ENCODE measurements at places on chromosomes 11 and 22.

DNA sequence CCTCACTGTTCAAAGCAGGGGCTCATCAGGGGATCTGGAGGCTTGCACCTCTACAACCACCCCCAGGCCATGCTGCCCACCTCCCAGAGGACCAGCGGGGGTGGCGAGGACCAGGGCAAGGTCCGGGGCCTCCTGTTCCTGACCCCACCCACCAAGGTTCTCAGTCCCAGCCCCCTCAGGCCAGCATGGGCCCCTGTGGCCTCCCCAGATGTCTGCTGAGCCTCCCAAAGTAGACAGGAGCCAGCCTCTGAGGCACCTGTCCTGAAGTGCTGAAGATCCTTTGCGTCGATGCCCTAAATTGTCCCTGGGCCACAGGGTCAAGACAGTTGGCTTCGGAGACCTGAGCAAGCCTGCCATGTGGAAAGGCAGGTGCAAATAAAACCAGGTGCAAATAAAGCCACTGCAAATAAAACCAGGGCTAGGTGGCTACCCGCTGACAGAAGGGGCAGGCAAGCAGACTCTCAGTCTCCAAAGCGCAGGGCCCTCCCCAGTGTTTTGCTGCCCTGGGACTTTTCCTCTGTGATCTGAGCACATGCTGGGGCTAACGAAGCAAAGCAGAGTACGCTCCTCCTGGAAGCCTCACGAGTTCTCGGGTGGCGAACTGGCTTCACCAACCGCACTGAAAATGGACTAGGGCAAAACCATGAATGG lies 22.4 kb upstream of the ARFGAP3 start:
- DNase-seq: no peak

- no peak for DNase-seq
Measured at GRCh38 chr22:32475468-32476010, 928 bp downstream of the FBXO7 start.

- DNase-seq: no peak
Measured at GRCh38 chr22:26339755-26340154, 89.3 kb upstream of the ASPHD2 start.

DNA sequence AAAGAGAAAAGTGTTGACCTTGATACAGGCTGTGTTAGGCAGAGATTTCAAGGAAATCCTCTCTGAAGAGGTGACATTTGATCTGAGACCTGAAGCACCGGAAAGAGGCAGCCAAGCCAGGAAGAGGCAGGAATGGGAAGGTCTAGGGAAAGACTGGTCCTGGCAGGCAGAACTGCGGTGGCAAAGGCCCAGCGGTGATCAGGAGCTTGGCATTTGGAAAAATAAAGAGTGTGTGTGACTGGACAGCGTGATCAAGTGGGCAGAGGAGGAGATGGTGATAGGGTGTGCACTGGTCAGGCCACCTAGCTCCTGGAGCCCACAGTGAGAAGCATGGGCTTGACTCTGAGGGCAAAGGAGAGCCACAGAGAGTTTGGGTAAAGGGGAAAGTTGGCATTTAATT lies 27.2 kb upstream of the GAB4 start:
- DNase-seq: no peak

DNA sequence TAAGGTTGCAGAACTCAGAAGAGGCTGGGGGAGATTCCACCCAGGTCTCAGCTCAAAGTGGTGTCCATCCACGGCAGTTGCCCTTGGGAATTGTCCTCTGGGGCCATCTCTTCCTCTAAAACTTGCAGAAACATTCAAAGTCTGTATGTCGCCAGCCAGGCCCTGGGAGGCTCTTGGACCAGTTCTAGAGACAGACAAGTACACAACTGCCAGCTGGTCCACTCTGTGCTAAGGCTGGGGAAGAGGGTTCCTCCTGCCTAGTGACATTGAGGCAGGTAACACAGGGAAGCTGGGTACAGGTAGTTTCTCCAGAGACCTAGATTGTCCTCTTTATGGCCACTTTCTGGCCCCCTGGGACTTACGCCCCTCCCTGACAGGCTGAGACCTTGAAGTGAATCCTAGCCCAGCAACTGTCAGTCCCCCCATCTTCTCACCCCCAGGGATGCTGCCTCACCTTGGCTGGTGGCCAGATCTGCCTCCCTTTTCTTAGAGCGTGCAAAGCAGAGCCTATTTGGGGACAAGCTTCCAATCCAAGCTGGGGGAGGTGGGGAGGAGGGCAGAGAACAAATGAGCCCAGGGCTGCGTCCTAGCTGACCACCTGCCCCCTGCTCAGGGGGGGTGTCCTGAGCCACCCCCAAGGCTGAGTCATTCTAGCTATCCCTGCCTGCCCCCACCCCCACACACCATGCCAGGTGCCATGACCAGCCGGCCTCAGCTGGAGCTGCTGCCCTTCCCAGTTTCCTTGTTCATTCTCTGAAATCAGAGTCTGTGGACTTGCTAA lies 8.4 kb downstream of the FAM83F start:
- DNase-seq: no peak

DNA sequence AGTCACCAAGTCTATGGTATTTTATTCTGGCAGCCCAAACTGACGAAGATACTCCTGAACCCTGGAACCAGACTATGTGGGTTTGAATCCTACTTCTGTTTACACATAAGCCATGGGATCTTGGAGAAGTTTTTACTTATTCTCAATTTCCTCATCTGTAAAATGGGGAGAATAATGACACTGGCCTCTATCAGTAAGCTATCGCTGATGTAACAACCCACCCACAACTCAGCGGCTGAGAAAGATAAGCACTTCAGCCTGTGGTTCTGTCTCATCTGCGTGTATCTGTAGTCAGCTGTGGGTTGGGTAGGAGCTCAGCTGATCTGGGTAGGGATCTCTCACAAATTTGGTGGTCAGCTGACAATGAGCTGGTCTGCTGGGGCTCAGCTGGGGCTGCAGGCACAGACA lies 68.0 kb upstream of the ALX4 start:
- DNase-seq: no peak

DNA sequence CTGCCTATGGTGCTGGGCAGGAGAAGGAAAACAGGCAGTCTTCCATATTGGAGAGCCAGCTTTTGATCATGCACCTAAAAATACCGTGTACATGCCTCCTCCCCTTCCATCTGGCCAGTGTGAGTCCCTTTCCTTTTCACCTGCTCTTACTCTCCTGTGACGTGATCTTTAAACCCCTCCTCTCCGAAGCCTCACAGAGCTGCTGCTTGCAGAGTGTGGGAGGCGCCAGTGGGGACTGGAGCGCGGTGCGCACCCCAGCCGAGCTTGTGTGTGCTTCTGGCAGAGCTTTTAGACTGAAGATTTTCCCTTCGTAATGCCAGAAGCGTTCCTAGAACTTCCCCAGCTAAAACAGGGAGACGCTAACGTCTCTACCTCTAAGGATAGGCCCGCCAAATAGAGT lies 29.8 kb downstream of the MUC6 start:
- no peak for DNase-seq

- DNase-seq: no peak
Measured at GRCh38 chr11:72900013-72900412, 85.8 kb downstream of the ATG16L2 start.

- no peak for DNase-seq
Measured at GRCh38 chr11:8415195-8415594, 151.5 kb upstream of the LMO1 start.

GRCh38 chr11:64558869-64559268 lies 32.2 kb upstream of the SLC22A12 start:
- DNase-seq: no peak

DNA sequence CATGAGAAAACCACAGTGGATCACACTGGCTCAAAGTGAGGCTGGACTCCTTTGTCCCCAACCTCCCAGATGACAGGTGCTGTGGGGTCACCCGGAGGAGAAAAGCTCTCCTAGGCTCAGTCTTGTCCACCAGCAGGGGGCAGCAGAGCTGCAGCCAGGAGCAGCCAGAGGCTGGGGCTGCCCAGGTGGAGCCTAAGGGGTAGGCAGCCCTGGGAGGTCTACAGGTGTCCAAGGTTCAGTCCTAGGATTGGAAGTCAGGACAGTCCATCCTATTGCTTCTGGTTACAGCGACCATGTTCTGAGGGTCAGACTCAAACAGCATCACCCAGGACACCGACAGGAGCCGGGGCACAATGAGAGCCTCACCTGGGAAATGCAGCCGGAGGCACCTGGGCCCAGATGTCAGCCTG lies 77.6 kb upstream of the IGLL5 start:
- peak; percentile 24 for DNase-seq

GRCh38 chr11:38952698-38953097 lies 2354.7 kb upstream of the RAG2 start:
- DNase-seq: no peak

- peak; percentile 96 for DNase-seq
Measured at GRCh38 chr22:23893945-23894709, at the start of gene MIF. MIF (plus strand) TSS chr22:23894383; CDS start chr22:23894475, 92 bp downstream.

GRCh38 chr11:95147364-95147905 lies 57.8 kb downstream of the ENDOD1 start:
- DNase-seq: peak; percentile 66

DNA sequence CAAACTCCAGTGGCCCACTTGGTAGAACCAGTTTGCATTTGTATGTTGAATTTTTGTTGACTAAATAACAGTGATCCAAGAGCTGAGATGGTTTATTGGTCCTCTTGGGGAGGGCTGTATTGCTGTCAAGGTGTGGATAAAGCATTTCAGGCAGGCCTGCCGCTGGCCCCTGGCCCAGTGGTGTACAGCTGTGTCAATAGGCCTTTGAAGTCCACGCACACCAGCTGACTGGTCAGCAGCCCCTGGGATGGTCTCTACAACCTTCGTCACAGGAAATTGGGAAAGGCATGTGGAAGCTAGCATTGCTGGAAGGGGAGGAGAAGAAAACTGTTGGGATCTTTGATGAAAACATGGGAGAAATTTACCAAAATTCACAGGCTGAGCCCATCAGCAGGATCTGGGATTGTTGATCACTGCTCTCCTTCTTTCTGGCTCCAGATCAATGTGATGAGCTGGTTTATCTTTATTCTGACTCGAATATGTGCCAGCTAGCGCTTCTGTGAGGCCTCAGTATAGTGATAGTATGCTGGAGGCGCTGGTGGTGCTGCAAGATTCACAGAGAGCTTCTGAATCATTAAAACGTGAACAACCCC lies 12.5 kb upstream of the E2F8 start:
- no peak for DNase-seq

DNA sequence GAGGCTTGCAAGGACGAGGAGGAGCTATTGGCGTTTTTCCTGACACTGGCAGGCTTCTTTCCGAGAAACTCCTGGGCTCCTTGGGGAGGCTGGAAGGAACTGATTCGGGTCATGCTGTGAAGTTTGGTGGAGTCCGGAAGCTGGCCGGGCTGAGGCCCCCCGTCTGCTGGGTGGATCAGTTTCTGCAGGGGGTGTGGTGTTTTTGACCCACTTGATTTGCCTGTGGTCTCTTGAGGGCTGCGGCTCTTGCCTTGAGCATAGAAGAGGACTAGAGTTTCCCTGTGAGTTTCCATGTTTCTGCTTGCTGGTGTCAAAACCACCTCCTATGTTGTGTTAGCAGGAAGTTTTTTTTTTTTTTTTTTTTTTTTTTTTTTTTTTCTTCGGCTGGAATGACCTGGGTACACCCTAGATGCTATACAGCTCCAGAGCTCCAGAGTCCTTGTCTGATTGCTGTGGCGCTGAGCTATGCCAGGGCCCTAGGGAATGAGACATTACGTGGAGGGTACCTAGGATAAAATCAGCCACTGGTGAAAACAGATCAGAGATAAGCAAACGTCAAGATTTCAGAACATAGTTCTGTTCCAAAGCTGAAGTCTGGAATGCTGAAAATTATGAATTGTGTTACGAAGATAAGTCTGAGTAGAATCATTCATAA lies 728 bp downstream of the TBC1D22A start:
- DNase-seq: peak; percentile 39

- DNase-seq: no peak
Measured at GRCh38 chr11:9231848-9232177, 33.3 kb downstream of the DENND5A start.

DNA sequence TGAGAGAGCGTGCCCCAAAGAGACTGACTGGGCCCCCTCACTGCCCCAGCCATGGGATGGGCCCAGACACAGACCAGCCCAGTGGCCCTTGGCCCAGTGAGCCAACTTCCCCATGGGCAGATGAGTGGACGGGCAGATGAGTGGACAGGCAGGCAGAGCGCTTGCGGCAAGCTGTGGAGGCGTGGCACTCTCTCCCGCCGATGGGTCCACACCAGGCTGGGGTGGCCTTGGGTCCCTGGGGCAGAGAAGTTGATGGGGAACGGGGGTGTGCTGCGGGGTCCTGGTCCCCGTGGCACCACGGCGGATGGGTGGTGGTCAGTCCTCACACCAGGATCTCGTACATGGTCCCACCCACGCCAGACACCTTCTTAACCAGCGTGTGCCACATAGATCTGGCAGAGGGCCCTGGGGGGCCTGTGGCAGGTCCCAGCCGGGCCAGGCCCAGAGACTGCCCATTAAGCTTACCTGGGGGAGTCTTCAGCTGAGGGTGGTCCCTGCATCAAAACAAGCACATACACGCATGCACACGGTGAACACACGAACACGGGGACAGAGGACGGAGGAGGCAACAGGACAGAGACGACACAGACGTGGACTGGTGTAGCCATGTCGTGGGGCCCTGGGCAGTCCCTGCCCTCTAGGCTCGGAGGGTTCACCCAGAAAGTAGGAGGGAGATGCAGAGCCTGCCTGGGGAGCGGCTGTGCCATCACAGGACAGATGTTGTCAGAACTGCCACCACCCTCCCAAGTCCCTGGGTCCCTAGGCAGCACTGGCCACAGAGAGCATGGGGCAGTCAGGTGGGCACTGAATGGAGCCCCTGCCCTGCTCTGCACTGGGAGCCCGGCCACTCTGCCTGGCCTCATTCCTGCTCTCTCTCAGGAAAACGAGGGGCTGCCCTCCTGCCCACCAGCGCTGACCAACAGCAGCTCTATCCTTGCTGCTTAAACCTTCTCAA lies 182.2 kb downstream of the IGLL1 start:
- no peak for DNase-seq

- no peak for DNase-seq
Measured at GRCh38 chr11:58502004-58502403, 5.9 kb downstream of the OR5B21 start.

GRCh38 chr11:77071671-77072605 lies 5.2 kb downstream of the CAPN5 start:
- no peak for DNase-seq

- DNase-seq: peak; percentile 92
Measured at GRCh38 chr22:35313311-35314121, 13.8 kb downstream of the TOM1 start.

DNA sequence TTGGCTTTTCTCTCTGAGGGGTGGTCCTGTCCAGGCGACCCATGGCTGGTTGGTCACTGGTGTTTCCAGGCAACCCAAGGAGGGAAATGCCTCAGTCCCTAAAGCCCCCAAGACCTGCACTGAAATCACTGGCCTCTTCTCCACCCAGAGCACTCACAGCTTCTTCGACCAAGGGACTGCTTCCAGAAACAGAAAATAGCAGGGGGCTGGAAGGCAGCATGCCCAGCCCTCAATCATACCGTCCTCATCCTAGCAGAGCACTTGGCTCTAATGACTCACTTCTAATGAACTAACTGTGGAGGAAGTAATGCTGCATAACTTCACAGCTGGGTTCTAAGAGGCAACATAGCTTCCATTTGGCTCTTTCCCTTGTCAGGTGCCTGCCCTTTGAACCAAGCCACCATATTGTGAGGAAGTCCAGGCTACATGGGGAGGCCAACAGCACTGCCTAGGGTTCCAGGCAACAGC lies 27.6 kb downstream of the DKK3 start:
- DNase-seq: no peak

- no peak for DNase-seq
Measured at GRCh38 chr11:71504531-71504930, 22.5 kb upstream of the KRTAP5-7 start.
